ENCODE measurements at places on chromosomes 4 and X. TPM values are rescaled to one million over a fixed set of nuclear protein-coding genes. Genes with fewer than 3 reads are reported as not detected.

DNA sequence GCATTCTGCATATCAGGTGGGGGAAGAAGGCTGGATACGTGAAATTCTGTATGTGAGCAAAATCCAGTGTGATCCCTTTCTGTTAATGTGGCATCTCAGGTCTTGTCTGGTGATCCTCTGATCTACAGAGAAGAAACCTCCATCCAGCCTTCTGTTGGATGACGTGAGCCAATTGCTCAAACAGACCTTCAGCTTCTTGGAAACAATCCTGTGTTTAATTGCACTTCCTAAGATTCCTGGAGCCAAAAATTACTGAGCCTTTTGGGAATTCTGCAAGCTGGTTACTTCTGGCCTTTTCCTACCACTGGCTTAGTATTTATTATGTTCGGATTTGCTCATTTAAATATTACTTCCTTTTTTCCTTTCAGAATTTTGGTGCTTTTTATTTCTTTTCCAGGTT lies 51.2 kb downstream of the TRIML1 start:
- H3K27ac ChIP-seq, result no peak overlapping the region
- no peaks in the 10 kb centered on the region for H3K36me3 ChIP-seq
- H3K4me3 ChIP-seq, result no peak overlapping the region
- H3K4me1 ChIP-seq, result no peaks in the 10 kb centered on the region
- H3K27me3 ChIP-seq, result no peaks in the 10 kb centered on the region

DNA sequence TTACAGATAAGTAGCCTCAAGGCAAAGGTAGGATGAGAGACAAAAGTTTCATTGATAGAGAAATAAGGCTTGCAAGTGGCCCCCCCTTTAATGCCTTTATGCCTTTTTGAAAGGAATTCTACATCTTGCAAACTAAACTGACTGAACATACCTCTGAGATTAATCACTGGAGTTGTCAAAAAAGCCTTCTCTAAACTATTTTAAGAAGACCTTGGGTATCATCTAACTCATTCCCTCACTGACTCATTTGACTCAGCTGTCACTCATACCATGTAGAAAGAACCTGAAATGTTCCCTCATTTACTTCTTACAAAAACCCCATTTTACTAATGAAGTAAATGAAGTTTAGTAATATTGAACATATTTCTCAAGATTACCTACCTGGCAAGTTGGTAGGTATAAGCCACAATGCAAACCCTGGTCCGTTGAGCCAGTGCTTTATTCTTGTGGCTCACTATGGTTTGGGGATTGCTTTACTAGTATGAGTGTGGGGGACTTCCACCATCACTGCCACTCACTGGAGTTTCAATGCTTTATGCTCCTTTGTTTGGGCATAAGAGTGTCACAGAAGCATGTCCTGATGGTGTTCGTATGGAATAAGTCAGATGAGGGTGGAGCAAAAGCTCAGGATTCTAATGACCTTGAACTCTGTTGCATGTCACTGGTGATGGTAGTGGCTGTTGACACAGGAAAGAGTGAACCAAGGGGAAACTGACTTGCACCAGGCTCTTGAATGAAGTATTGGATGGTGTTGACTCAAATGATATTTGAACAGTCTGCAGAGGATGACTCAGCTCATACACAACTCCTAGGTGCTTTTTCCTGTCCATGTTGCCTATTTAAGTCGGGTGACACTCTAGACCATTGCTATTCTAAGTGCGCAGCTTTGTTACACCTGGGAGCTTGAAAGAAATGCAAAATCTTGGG lies 305.5 kb upstream of the EMCN start:
- H3K4me3 ChIP-seq, result no peak overlapping the region
- H3K27me3 ChIP-seq, result no peaks in the 10 kb centered on the region
- H3K36me3 ChIP-seq, result no peaks in the 10 kb centered on the region
- H3K27ac ChIP-seq, result no peak overlapping the region

GRCh38 chrX:41332408-41333002 lies 1.5 kb upstream of the DDX3X start:
- H3K27me3 ChIP-seq, result no peaks in the 10 kb centered on the region
- peaks cover 6% of the 10 kb centered on the region for H3K4me1 ChIP-seq

GRCh38 chrX:13990126-13990800 lies 39.4 kb downstream of the GEMIN8 start:
- H3K36me3 ChIP-seq, result no peaks in the 10 kb centered on the region
- DNase-seq, result no peak
- no peaks in the 10 kb centered on the region for H3K4me1 ChIP-seq
- H3K27ac ChIP-seq, result no peak overlapping the region
- no peak overlapping the region for H3K4me3 ChIP-seq

GRCh38 chr4:121353213-121353612 lies 27.6 kb downstream of the QRFPR start:
- no peaks in the 10 kb centered on the region for H3K36me3 ChIP-seq
- H3K4me1 ChIP-seq, result no peaks in the 10 kb centered on the region
- no peak overlapping the region for H3K27ac ChIP-seq
- no peak overlapping the region for H3K4me3 ChIP-seq
- H3K27me3 ChIP-seq, result no peaks in the 10 kb centered on the region

- peak overlapping the region; percentile 34 for H3K27ac ChIP-seq
- H3K4me1 ChIP-seq, result no peaks in the 10 kb centered on the region
- no peaks in the 10 kb centered on the region for H3K36me3 ChIP-seq
Measured at GRCh38 chr4:147370473-147370872, 110.4 kb upstream of the EDNRA start.

- no peaks in the 10 kb centered on the region for H3K27me3 ChIP-seq
- H3K36me3 ChIP-seq, result no peaks in the 10 kb centered on the region
- H3K27ac ChIP-seq, result no peak overlapping the region
- DNase-seq, result no peak
Measured at GRCh38 chr4:3685081-3685645, 81.0 kb upstream of the ADRA2C start.

- H3K27me3 ChIP-seq, result no peaks in the 10 kb centered on the region
- no peak overlapping the region for H3K27ac ChIP-seq
- H3K36me3 ChIP-seq, result no peaks in the 10 kb centered on the region
- no peak overlapping the region for H3K4me3 ChIP-seq
- no peak for DNase-seq
- H3K4me1 ChIP-seq, result no peaks in the 10 kb centered on the region
Measured at GRCh38 chrX:15142084-15142715, 127.7 kb downstream of the ASB9 start.

Gene GAGE12J
- total RNA-seq, result not detected

DNA sequence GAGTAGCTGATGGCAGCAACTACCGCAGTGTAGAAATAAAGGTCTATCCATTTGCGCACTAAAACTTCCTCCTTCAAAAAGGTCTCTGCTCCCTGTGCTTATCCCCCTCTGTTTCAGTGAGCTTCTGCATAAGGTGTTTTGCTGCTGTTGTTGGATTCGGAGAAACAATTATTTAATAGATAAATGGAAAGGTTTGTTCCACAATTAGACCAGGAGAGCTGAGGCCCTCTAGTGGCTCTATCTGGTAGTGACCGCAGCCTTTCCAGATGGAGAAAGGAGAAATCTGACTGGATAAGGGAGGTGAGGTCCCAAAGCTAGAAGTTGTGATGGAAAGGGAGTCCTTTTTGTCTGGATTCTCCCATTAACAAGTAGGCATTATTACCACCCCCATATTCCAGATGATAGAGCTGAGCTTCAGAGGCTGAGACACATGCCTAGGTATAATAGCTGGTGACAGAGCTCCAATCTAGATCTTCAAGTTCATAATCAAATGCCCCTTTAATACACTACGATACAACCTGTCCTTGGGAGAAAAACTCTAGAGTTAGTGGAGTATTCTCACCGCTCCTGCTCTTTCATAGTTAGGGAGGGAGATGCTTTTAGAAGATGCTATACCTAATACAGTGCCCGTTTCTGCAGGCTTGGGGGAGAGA lies 5.1 kb upstream of the GABRQ start:
- H3K27me3 ChIP-seq, result no peaks in the 10 kb centered on the region
- no peak overlapping the region for H3K4me3 ChIP-seq
- no peaks in the 10 kb centered on the region for H3K36me3 ChIP-seq
- peak; percentile 58 for DNase-seq
- no peaks in the 10 kb centered on the region for H3K4me1 ChIP-seq

GRCh38 chrX:123450222-123450621 lies 266.1 kb downstream of the GRIA3 start:
- H3K4me3 ChIP-seq, result no peak overlapping the region
- no peak for DNase-seq
- H3K36me3 ChIP-seq, result no peaks in the 10 kb centered on the region
- H3K4me1 ChIP-seq, result no peaks in the 10 kb centered on the region

DNA sequence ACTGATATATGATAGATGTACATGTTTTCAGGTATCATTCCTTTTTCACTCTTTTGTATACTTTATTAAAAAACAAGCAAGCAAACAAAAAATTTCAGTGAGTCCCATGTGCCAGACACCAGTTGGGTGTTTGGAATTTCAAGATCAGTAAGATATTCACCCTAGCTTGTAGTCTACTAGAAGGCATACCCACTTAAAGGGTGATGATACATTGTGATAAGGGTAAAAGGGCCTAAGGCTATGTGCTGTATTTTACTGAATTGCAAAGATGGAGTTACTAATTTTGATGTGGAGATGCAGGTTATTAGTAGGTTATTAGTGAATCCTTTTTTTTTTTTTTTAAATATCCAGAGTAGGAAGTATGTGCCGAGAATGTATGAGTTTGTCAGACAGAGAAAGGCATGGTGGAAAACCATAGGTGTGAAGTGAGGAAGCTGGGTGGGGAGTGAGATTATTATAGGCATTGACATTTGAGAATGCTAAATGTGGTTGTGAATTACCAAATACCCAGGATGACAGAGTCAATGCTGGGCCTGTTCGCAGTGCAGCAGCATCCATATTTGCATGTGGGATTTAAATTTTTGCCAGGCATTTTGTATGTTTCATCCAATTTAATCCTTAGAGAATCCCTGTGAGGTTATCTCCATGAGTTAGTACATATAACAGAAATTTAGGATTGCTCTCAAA lies 10.1 kb downstream of the STIM2 start:
- H3K36me3 ChIP-seq, result no peaks in the 10 kb centered on the region
- no peak overlapping the region for H3K27ac ChIP-seq
- no peak overlapping the region for H3K4me3 ChIP-seq
- H3K27me3 ChIP-seq, result no peaks in the 10 kb centered on the region
- no peaks in the 10 kb centered on the region for H3K4me1 ChIP-seq

DNA sequence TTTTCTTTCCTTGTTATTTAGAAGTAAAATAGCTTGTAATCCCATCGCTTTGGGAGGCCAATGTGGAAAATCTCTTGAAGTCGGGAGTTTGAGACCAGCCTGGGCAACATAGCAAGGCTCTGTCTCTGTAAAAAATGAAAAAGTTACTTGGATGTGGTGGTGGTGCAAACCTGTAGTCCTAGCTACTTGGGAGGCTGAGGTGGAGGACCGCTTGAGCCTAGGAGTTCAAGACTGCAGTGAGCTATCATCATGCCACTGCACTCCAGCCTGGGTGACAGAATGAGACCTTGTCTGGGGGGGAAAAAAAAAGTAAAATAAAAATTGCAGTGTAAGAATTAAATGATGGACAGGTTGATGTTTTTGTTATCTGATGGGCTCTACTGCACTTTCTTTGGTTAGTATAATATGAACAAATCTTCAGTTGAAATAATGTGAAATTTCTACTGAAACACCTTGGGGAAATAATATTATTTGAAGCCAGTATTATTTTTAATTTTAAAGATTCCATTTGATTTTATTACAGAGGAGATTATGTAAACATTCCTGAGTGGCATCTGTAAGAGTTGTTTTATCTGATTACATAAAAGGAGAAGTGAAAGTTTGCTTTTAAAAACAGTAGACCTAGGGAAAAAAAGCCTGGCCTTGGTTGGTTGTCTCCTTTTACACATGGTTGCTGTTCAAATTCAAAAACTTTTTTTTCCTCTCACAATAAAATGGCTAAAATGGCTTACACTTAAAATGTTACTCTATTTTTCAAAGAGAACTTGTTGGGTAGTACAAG lies 10.5 kb upstream of the NDUFC1 start:
- no peak overlapping the region for H3K4me3 ChIP-seq
- H3K27me3 ChIP-seq, result no peaks in the 10 kb centered on the region
- DNase-seq, result no peak

Gene MAGEA12
- not detected for total RNA-seq

DNA sequence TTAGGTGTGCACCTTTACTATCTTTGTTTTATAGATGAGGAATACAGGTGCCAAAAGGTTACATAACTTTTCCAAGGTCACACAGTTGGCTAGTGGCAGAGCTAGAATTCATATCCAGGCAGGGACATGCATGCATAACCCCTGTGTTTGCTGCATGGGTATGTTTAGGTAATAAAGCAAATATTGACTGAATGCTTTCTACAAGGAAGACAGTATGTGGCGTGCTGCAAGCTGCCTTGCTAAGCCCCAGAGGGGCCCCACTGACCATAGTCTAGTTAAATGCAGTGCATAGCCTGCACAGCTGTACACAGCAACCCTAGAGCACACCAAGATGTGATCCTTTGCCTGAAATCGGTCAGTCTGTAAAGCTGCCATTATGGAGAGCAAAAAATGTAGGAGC lies 320.5 kb upstream of the IGFBP7 start:
- DNase-seq, result no peak
- H3K4me3 ChIP-seq, result no peak overlapping the region
- H3K4me1 ChIP-seq, result no peaks in the 10 kb centered on the region
- no peaks in the 10 kb centered on the region for H3K36me3 ChIP-seq
- H3K27me3 ChIP-seq, result no peaks in the 10 kb centered on the region

Gene NAP1L5
- total RNA-seq, result 2.4 TPM

Gene CITED1
- total RNA-seq, result not detected

Measured in colonic mucosa (tissue), 4 donors.